ENCODE measurements at places on chromosomes 1 and 21.

GRCh38 chr1:152191260-152191659 is 32.2 kb upstream of the RPTN start:
- no peak for DNase-seq

DNA sequence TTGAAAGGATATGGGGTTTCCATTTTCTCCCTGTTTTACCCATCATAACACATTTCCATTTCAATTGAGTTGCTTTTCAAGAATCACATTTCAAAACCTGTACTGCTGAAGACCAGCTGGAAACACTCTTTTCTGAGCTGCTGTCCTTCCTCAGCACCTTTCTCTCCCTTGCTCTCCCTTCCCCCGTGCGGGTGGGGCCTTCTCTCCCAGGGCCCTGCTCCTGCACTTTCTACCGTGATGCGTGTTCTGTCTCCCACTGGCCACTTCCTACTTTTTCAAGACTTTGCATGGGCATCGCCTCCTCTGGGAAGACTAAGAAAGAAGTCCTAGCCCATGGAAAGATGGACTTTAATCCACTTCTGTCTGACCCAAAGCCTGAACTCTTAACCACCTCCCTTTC is 390.4 kb downstream of the PTPRU start:
- DNase-seq = no peak

GRCh38 chr1:193416226-193417024 is 230.0 kb upstream of the B3GALT2 start:
- DNase-seq = no peak

DNA sequence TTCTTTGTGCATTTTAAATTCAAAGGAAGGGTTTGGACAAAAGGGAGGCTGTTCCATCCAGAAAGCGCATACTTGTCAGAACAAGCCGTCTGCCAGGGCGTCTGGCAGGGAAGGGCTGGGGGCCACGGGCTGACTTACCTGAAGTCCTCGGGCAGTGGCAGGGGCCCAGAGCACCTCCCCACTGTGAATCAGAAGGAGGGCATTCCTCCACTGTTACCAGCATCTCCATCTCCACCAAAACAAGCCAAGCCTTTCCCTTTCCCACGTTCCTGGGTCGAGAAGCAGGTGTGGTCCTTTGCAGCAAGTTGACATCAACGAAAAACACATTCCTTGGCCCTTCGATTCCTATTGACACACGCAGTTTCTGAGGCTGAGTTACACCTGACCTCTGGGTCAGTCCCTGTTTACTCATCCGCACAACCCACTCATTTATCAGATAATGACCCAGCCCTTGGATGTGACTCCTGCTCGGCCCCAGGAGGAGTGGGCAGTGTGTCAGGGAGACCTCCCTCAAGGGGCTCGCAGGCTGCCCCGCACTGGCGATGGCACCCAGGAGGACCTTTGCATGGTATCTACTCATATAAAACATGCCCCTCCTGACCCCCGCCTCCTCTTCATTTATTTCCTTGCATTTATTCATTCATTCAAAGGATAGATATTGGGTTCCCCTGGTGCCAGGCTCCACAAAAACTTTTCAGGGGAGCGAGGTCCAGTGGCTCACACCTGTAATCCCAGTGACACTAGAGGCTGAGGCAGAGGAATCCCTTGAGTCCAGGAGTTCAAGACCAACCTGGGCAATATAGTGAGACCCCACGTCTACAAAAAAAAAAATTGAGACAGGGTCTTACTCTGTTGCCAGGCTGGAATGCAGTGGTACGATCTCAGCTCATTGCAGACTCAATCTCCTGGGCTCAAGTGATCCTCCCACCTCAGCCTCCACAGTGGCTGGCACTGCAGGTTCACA is 60.2 kb downstream of the TOMM20 start:
- DNase-seq = no peak

DNA sequence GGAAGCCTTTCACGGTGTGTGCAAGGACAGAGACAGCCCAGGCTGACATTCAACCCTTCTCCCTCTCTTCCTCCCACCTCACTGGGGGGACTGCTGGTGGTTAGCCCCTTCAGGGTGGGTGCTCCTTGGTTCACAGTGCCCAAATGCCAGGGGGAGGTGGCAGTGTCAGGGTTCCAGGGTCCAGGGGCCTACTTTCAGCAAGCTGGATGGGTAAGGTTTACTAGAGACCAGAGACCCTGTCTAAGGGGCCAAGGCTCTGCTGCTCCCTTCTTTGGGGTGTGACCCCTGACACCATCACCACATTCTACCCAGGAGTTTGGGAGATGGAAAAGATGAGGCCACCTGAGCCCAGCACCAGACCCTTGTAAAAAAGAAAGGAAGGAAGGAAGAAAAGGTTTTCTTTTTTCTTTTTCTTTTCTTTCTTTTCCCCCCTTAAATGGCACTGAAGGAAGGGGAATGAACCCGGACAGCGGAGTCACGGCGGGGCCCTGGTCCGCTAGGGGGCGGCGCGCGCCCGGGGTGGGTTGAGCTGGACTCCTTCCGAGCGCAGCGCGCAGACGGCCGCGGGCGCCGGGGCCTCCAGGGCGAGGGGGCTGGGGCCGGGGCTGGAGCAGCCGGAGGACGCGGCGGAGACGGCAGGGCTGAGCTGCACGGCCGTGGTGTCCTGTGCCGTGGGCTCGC is 18.8 kb downstream of the KNCN start:
- no peak for DNase-seq

GRCh38 chr1:65990161-65990560 is 197.5 kb downstream of the PDE4B start:
- DNase-seq = no peak

- no peak for DNase-seq
Measured at GRCh38 chr1:35211120-35211414, 18.1 kb upstream of the SFPQ start.

- no peak for DNase-seq
Measured at GRCh38 chr21:32352526-32352925, 40.3 kb downstream of the URB1 start.

DNA sequence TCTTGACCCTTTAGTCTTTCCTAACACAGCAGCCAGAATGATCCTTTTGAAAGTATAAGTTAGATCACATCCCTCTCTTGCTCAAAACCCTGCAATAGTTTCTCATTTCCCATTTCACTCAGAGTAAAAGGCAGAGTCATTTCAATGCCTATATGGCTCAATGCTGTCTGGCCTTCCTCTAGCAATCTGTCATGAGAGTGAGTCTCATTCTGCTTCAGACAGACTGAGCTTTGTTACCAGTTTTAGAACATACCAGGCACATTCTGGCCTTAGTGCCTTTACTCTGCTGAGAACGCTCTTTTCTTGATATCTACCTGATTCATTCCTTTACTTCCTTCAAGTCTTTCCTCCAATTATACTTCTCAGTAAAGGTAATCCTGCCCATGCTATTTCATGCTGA is 372.8 kb upstream of the PKN2 start:
- no peak for DNase-seq

- DNase-seq = no peak
Measured at GRCh38 chr1:160761046-160761445, 22.0 kb downstream of the SLAMF7 start.

DNA sequence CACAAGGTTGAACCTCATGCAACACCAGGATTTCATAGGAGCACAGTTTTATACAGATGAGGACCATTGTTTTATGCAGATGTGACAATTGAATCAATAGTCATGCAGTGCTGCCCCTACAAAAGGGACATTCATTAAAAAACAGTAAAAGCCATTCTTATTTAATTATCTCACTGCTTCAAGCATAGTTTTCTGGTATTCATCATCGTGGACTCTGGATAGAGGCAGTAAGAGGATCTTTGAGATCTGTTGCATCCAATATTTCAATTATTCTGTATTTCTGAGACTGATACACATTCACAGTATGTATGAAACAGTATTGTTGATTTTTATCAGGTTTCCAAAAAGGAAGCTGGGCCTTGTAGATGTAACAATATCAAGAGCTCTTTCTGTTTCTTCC is 237.6 kb downstream of the RYR2 start:
- DNase-seq = no peak

- peak; percentile 11 for DNase-seq
Measured at GRCh38 chr1:167043752-167044488, 46.3 kb downstream of the GPA33 start.

DNA sequence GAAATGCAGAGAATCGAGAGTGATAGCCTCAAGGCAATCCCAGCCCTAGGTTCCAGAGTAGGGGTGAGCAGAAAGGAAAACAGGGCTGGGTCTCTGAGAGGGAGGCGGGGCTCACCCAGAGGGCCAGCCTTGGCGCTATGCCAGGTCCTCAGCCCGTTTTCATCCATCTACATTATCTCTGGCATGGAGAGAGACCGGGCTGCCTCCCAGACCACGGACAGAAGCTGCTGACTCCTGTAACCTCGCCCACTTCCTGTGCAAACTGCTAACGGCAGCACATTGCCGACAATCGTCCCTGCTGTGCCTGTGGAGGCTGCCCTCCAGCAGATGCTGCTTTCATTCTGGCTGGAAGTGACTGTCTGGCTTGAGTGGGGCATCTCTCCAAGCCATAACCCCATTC is 569.1 kb downstream of the NPHP4 start:
- DNase-seq = no peak

DNA sequence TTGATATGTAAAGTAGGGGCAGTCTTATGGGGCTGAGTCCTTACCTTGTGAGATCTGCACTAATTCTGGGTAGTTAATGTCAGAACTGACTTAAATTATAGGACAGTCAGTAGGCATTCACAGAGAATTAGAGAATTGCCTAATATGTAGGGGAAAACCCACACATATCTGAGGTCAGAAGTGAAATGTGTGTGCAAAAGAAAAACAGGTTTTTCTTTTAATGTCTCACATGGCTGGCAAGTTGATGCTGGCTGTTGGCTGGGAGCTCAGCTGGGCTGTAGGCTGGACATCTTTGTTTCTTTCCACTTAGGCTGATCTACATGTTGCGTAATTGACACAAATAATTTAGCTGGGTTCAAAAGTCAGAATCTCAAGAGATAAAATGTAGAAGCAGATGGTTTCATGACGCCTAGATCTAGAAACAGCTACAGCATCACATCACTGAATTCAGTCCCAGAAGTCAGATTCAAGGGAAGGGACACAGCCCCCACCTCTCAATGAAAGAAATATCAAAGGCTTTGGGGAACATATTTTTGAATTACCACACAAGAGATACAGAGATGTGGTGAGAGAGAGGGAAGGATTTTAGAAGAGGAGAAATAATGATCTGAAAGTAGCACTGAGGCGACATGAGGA is 98.9 kb downstream of the TNFSF18 start:
- no peak for DNase-seq

All from NCI-H1048 (cell line).